ENCODE measurements at places on chromosomes 13 and 19.

GRCh38 chr19:23851966-23852365 is 62.7 kb upstream of the ZNF726 start:
- DNase-seq = no peak

DNA sequence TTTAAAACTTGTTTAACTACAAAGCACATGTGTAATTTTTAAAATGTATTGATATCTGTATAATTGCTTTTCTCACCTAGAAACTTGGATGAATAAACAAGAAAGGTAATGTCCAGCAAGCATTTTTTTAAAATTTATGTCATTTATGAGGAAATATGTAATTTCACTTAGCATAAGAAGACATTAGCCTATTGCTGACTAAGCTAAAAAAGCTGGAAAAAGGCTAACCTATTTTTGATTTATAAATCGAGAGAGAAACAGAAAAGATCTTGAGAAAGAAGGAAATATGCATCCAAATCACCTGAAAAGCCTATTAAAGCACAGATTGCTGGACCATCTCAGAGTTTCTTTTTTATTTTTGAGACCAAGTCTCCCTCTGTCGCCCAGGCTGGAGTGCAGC is 1181.3 kb downstream of the SLITRK1 start:
- no peak for DNase-seq

GRCh38 chr19:1279782-1280341 is 4.5 kb downstream of the FAM174C start:
- peak; percentile 84 for DNase-seq

GRCh38 chr19:46613525-46613924 is 11.4 kb downstream of the PTGIR start:
- no peak for DNase-seq

- DNase-seq = no peak
Observed at GRCh38 chr13:38419312-38419873, 69.7 kb downstream of the UFM1 start.
